ENCODE measurements at places on chromosomes 5 and 9.
A peak's percentile ranks its signal among the peaks of the same experiment; 100 is the strongest.

DNA sequence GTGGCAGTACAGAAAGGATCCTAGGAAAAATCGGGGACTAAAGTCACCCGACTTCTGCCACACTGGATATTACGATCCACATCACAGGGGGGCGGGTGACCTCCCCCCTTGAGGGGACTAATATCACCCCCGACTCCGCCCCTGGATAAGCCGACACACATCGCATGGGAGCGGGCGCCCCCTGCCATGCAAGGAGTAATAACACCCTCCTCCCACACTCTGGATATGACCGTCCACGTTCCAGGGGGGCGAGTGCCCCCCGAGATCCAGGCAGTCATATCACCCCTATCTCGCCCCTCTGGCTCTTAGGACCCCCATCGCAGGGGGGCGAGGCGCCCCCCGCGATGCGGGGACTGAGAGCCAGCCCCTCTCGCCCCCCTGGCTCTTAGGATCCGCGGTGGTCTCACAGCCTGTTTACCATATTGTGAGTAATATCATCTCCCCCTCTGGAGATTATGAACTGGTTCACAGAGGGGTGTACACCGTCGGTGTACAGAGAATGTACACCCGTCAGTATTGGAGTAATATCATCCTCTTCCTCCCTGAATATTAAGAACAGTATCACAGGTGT lies 423.0 kb downstream of the DIRAS2 start:
- DNase-seq = peak; percentile 42

GRCh38 chr5:97134634-97135033 lies 7.8 kb downstream of the LIX1 start:
- no peak for DNase-seq

DNA sequence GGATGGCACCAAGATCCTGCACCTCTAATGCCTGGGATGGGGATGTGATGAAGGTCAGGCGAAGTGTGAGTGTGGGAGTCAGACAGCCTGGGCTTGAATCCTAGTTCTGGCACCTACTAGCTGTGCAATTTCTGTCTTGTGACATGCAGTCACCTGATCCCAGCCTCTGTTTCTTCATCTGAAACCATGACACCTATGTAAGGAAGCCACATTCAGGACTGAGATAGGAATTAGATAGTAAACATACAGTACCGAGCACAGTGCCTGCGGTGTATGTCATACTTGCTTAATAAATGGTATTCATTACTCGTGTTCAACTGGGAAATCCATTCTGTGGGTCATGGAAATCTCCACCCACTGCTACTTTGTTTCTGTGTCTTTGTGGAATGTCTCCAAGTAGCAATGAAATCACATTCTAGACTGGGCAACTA lies 140.6 kb upstream of the STC2 start:
- DNase-seq = no peak

- DNase-seq = peak; percentile 3
Observed at GRCh38 chr5:138869763-138870500, 5.2 kb downstream of the LRRTM2 start.

- no peak for DNase-seq
Observed at GRCh38 chr5:172402531-172403188, 51.7 kb downstream of the SH3PXD2B start.

GRCh38 chr9:87383344-87384150 lies 114.1 kb upstream of the DAPK1 start:
- no peak for DNase-seq

- no peak for DNase-seq
Observed at GRCh38 chr5:138722544-138723177, 30.6 kb upstream of the CTNNA1 start.

GRCh38 chr9:91557327-91557726 lies 133.7 kb upstream of the NFIL3 start:
- no peak for DNase-seq

DNA sequence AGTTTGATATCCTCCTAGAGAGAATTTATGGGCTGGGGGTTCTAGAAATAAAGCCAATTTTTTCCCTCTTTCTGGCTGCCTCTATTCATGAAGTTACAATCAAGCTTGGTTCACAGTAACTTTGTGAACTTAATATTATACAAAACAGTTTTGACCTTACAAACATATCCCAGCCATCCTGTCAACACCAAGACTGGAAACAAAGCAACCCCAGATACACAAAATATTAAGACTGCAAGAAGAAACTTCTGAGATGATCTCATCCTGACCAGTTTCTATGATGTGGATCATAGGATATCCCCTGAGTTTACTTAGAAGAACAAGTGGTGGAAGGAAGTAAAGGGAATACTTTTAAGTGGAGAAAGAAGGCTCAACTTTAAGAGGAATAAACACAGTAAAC lies 28.3 kb upstream of the CER1 start:
- no peak for DNase-seq

DNA sequence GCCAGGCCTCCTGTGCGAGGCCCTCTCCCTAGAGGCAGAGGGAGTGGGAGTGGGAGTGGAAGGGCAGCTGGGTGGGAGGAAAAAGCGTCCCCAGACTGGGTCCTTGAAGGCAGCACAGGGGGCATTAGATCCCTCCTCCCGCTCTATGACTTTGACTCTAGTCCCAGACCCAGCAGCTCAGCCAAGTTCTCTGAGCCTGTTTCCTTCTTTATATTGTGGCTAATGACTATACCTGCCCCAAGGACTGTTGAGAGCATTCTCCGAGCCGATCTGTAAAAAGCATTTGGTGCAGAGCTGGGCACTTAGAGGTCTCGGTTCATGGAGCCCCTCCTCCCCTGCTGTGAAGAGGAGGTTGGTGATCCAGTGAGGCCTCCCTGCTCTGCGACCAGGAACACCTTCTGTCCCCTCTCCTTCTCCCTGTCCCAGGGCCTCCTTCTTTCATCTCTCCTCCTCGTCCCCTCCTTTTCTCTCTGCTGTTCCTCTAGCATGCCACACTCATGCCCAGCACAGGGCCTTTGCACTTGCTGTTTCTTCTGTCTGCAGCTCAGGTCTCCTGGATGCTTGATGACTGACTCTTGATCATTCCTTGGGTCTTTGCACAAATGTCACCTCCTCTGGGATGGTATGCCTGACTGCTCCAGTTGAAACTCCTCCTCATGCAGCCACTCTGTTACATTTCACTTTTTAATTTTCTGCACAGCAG lies 23.4 kb upstream of the PSD2 start:
- no peak for DNase-seq

DNA sequence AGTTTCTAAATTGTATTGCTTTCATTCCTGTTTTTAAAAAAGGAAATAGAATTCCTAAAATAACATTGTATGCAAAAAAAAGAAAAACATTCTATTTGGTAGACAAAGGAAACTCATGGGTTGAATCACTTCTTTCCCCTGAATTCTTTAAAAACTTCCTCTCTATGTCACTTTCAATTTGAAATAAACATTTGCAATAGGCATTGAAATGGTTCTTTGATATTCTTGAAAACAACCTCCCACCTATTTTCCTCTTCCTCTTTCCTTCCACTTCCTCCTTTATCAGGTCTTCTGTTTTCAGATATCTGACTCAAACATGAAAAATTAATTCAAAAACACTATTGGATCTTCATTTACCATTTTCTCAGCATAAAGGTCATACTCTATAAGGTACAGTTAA lies 442.0 kb upstream of the MEF2C start:
- no peak for DNase-seq

DNA sequence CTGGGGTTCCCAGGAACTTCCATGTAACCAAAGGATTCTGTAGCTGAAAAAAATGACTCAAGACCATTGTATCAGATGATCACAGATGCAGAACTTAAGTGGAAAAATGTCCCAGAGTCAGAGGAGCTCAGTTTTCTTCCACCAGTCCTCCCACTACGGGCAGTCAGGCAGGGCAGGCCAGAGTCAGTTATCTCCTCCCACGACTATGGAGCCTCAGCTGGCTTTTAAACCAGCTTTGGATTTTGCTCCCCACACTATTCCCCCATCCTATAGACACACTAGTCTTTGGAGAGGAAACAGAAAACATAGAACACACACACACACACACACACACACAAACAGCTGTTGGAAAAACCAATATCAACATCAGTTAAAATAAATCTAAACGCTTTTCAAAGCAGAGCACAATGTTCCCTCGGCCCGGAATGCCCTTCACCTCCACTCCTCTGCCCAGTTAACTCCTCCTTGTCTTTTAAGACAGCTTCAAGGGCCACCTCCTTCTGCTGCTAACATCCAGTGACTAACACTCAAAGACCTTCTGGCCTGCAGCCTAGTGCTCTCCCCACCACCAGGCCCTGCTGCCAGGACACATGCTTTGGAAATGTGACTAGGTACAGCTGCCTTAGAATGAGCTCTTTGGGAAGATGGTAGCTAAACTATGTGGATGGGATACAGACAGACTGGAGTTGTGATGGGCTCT lies 56.8 kb downstream of the NIPAL4 start:
- no peak for DNase-seq

GRCh38 chr5:15500325-15501001 lies 483 bp downstream of the FBXL7 start:
- no peak for DNase-seq

DNA sequence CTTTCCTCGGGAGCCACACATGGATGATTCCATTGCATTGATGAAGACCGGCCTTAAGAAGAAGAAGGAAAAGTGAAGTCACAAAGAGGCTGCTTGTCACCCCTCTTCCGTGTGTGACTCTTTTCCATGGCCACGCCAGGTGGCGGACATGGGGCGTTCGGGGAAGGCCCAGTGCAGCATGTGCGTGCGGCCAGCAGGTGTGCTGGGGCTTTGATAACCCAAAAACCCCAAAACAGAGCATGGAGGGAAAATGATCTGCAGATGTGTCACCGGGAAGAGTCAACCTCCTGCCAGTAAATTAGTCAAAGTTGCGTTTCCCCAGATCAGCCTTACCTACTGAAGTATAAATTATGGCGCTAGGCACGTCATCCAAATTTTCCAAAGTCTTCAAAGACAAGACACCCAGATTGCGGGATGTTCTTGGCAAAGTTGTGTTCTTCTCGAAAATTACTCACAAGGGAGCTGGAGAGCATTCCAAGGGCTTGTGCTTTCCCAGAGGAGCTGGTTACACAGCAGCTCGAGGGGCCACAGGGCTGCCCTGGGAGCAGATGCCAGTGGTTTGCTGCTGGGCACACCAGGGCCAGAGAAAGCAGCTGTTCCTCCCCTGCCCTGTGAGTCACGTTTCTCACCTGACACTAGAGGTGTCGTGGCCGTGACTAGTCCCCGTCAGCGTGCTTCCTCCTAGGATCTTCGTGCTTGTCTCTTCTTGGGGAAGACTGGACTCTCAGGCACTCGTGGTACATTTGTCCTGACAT lies 53.9 kb downstream of the IRX2 start:
- no peak for DNase-seq

- peak; percentile 11 for DNase-seq
Observed at GRCh38 chr5:43627028-43627427, 24.0 kb downstream of the NNT start.

GRCh38 chr9:106745876-106746275 lies 117.1 kb upstream of the ZNF462 start:
- no peak for DNase-seq

Data from CD4-positive, alpha-beta T cell treated with Interleukin-17A for 4 hours (primary cell).